GM04504 (cell line): ENCODE measurements at places on chromosomes 3 and 15.

- DNase-seq, result peak; percentile 68
Observed at GRCh38 chr15:87752250-87752951, 504.1 kb downstream of the NTRK3 start.

DNA sequence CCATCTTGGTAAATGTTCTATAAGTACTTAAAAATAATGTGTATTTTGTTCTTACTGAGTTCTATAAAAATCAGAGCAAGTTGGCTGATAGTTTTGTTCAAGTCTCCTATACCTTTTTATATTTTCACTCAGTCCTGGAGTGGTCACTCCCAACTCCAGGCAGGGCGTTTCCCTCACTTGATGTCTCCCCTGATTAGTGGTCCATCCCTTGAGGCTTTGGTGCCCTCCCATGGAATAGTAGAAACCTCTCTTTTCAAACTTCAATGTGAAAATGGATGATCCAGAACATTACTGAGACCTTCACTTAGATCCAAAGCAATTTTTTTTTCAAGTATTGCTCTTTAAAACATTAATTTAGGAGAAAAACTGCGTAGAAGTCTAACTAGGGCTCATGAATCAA is 25.0 kb upstream of the SCN10A start:
- no peak for DNase-seq

DNA sequence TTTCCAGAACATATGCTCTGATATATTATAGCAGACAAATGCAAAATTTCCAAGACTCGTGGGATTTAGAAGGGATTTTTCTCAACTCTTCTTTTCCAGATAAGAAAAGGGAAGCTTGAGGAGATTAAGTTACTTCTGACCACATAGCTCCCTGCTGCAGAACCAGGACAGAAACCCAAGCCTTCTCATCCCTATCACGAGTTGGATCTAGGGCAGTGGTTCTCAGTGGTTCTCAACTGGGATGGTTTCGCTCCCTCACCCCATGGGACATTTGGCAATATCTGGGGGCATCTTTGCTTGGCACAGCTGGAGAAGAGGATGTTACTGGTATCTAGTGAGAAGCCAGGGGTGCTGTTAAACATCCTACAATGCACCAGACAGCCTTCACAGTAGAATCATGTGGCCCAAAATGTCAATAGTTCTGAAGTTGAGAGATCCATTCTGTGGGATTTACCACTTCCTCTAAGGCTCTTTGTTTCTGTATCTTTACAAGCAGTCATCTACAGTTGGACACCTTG is 64.2 kb downstream of the LIPC start:
- no peak for DNase-seq

DNA sequence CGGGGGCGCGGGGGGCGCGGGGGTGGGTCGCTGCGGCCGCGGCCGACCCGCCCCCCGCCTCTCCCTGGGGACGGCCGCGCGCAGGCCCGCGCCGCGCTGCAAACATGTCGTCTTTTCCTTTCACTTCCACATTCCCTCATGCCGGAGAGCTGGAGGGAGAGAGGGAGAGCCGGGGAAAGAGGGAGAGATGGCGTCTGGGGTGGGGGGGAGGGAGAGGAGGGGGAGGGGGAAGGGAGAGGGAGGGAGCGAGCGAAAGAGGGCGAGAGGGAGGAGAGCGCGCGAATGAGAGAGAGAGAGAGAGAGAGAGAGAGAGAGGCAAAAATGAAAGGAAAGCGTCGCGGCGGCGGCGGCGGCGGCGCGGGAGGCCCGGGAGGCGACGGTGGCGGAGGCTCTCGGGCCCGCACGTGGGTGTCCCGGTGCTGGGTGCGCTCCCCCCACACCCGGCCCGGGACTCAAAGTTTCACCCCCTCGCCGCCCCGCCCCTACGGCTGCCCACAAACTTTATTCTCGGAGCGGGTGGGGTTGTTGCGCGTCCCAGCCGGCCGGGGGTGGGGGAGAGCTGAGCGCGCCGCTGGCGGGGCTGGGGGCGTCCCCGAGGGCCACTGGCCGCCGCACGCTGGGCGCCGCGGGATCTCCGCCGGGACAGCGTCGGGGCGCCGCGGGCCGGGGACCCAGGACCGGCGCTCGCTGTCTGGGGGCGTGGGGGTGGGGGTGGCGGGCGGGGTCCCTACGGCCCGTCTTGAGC is 731 bp downstream of the ZNF710 start:
- DNase-seq, result peak; percentile 19

DNA sequence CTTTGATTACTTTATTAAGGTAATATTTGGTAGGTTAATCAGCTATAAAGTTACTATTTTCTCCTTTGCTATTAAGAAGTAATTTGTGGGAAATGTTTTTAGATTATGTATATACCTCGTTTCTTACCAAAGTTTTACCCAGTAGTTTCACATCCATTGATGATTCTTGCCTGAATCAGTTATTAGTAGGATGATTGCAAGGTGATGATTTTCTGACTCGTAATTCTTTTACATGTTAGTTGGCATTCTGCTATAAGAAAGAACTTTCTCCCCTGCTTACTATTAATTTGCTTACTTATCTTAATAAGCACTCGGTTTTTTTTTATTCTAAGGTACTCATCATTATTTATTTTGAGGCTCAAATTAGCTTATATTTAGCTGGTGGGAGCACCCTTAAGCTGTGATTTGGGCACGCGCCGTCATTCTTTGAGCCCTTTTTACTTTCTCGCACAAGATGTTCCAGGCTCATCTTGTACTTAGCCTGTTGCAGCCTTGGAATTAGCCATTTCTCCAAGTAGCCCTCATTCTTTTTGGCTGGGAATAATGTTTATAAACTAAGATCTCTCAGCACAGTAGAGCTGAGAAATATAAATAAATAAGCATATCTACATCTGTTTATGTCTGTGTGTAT is 15.3 kb downstream of the USP3 start:
- no peak for DNase-seq

- no peak for DNase-seq
Observed at GRCh38 chr3:119595639-119596334, 1.9 kb upstream of the PLA1A start.

DNA sequence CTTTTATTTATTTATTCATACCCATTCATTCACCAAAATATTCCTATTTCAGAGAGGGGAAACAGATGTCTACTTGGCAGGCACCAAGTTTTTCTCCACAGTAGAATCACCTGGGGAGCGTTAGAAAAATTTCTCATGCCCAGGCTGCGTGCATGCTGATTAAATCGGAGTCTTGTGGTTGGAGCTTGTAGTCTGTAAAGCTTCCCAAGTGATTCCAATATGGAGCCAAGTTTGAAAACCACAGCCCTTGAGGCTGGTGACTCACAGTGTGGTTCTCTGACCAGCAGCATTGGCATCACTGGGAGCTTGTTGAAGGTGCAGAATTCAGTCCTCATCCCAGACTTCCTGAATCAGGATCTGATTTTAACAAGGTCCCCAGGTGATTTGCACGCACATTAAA is 49.7 kb downstream of the PDHB start:
- peak; percentile 99 for DNase-seq

GRCh38 chr15:72318408-72318942 is 1.5 kb downstream of the CELF6 start:
- no peak for DNase-seq

DNA sequence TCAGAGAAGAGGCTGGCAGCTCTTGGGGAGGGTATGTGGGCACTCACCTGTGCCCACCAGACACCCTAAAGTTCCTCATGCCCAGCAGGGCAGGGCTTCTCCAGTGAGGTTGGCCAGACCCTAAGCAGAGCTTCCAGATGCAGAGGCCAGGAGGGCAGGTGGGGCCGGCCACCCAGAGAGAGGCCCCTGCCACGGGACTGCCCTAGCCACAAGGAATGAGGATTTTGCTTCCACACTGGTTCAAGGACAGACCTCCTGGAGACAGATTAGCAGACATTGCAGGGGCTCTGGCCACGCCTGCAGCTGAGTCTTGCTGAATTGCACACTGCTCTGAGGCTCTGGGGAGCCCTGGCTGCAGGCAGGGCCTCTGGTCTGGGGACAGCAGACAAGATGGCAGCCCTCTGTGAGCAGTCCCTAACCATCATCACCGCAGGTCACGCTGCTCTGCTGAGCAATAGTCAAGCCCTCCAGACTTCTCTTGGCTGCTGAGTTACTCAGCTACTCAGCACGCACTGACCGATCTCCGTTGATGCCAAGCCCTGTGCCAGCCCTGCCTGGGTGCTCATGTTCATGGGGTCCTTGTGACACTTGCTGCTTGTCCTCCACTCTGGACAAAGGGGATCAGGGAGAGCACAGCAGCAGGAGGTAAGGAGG is 117.4 kb upstream of the ABHD17C start:
- DNase-seq, result no peak

- DNase-seq, result no peak
Observed at GRCh38 chr3:46677411-46677726, 16.1 kb downstream of the ALS2CL start.

GRCh38 chr3:132822266-132822665 is 100.1 kb upstream of the NPHP3 start:
- DNase-seq, result no peak

DNA sequence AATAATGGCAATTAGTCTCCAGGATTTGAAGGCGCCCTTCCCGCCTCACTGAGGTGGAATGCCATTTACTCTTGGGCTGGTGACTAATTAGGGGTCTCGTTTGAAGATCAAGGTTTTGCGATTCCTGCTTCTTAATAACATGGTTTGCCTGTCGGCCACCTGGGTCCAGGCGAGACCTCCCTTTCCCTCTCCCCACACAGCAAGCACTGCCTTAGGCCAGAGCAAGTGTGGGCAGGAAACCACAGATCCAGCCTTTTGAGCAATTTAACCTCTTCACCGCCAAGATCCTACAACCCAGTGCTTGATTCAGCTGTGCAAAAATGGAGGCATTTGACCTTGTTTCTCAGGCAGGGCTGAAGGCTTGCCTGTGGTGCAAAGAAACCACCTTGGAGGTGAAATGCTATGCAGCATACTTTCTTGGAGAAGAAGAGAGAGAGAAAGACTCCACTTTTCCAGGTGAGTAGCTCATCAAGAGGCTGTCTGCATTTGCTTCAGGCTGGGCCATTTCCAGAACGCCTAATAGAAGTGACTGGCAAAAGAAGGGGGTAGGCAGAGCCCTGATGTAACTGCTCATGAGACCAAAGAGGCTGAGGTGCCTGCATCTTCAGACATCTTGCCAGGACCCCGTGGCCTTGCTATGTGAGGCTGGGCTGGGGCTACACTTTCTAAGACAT is 34.1 kb upstream of the WNT5A start:
- no peak for DNase-seq

- no peak for DNase-seq
Observed at GRCh38 chr15:31511707-31512310, 185.2 kb downstream of the KLF13 start.

GRCh38 chr15:49101536-49101935 is 53.9 kb downstream of the COPS2 start:
- no peak for DNase-seq

- DNase-seq, result no peak
Observed at GRCh38 chr3:14491396-14492190, 48.5 kb downstream of the GRIP2 start.

DNA sequence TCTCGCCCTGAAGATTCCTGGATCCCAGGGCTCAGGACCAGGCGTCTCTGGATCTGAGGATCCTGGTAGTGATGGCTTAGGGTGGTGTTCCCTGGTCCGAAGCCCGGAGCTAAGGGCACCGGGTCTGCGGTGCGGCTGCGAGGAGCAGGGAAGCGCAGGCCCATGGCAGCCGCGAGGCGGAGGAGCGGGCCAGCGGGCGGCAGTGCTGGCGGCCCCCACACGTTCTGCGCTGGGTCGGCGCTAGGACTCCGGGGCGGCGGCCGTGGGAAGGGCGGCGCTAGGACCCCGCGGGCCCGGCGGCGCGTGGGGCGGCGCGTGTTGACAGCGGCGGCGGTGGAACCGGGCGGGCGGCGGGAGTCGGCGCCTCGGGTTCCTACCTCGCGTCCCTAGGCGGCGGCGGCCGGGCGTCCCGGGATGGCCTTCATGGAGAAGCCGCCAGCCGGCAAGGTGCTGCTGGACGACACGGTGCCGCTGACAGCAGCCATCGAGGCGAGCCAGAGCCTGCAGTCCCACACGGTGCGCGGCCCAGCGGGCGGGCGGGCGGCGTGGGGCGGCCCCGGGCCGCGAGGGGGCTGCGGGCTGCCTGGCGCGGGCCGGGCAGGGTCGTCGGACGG is at the start of gene PXK:
PXK (plus strand) TSS at position 318 of the 614 bp plus-strand sequence; CDS start at position 415, 97 bp downstream.
- peak; percentile 60 for DNase-seq

DNA sequence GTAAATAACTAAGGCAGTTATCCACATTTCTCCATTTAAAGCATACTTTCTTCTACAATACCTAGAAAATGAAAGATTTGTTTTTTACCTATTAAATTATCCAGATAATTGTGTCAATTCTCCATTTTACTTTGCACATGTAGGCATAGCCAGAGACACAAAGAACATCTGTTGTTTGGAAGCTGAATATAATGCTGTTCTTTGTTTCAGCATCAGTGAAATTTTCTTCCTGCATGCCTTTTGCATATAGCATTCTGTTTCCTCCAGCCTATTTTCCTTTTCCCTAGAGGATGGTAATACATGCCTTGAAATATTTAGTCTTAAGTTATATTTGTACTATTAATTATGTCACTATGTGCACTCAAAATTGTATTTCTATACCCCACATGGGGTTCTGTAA is 233.7 kb downstream of the CNTN6 start:
- DNase-seq, result no peak

DNA sequence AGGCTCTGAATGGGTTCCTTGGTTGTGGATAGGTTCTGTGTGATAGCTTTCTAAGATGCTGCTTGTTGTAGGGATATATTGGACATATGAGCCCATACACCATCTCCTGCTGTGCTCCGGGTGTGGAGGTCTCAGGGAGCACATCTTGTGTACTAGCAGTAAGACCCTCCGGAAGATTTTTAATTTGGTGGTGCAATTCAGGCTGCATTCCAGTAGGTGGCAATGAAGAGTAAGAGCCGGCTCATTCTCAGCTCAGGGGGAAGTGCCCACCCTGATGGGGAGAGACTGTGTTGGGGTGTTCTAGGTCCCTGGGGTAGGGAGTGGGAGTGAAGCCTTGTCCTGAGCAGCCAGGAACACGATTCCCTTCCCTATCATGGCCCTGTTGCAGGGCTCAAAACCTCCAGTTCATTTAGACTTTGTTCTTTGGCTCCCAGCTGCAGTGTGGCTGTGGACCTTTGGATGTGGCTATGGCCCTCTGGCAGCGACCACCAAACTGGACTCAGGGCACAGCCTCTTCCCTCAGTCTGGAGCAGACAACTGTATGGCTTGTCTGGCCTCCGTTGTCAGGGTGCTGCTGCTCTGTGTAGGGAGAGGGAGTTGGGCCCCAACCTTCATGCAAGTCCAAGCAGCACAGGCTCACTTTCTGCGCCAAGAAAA is 104.7 kb downstream of the UNC13C start:
- DNase-seq, result no peak

GRCh38 chr3:56593455-56594158 is 36.6 kb downstream of the CCDC66 start:
- DNase-seq, result no peak

DNA sequence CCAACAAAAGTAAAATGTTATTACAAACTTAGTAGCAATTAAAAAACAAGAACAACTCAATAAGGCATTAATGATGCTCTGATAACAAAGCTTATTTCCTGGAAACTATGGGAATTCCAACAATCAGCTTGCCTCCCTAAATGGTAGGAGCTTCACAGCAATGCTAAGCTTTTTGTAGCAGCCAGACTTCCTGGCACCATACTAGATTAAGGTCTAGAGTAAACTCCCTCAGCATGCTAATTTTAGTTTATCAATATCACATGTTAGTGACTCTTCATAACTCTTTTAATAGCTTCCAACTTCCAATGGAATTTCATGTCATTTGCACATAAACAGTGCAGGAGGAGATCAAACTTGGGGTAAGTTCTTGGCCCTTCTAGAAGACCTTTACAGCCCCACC is 782.0 kb downstream of the MCTP2 start:
- DNase-seq, result no peak
